SW 1271 (cell line): ENCODE measurements at places on chromosomes 4 and X.

DNA sequence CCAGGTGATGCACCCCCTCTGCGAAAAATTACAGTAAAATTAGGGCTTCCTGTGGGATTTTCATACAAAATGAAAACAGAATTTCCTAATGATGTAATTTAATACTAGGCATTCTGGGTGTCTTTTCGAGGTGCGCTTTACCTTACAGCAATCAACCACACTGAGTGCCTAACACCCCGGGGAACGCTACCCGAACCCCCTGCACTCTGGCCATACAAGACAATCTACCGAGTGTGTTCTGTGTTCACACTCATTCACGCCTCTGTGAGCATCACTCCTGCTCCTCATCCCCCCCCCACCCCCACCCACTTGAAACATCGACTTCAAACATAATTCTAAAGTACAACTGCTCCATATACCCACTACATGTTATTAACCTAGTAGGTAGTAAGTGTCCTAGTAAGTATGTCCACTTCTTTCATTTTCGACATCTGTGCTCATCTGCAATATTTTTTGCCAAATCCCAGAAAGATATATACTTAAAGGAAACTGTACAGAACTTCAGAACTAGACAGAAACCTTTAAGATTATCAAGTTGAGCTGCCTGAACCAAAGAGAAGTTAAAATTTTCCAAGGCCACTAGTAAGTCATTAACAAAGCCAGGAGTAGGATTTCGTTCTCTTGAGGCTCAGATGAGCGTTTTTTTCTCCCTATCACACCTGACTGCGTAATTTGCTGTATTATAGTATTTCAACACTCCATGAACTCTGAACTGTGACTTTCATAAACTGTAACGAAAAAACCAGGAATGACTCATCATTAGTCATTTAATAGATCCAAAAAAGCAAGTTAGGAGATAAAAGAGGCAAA lies 80.0 kb downstream of the FAT1 start:
- peak; percentile 7 for DNase-seq

DNA sequence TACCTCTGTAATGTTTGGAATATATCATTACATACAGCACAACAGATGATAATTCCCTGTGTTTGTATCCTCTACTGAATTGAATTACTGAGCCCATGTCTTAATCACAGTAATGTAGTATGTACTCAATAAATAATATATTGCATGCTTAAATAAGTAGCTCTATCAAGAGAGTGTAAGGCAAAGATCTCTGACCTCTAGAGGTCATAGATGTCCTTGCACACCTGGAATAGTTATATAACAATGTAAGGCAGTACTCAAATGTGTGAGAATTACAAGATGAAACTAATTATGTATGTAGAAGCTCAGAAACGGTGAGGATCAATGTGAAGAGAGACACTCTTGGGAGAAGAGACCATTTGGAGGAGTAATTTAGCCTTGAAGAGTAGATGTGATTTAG lies 14.3 kb upstream of the GCNA start:
- no peak for DNase-seq

DNA sequence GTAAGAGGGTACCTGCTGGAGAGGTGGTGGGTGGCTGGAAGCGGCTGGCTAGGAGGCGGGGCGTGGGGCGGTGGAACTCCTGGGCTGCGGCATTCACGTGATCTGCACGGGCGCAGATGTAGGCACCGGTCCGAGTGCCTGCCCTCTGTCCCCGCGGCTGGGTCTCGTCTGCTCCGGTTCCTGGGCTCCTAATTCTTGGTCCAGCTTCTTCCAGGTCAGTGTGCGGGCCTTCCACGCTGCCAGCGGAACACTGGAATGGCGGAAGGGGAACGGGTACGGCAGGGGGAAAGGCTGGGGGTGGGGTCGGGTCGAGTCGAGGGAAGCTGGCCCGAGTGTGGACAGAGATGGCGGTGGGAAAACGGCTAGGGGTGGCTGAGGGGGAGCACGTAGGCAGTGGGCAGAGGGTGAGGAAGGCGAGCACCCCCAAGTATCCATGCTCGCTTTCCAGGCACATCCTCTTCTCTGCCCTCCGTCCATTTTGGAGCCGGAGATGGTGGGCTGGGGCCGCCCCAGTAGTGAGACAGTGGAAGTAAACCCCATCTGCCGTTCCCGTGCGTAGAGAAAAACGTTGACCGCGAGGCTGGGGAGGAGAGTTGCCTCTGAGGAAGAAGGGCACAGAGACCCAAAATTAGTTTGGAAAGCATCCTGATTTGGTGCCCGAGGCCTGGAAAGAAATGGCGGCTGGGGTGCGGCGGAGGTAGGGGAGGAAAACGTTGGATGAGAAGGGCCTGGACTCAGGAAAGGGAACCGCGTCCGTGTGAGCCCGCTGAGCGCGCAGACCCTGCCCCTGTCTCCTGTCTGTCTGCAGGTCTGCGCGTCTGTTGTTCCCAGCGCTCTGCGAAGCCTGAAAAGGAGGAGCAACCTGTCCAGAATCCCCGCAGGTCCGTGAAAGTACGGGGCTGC lies at the start of gene TCEAL4:
Gene TCEAL4 (plus strand): TSS at position 105 of the 903 bp plus-strand sequence. CDS start 1,161 bp downstream, outside the sequence.
- DNase-seq, result peak; percentile 23

- no peak for DNase-seq
These were observed 29.0 kb upstream of the SORBS2 start for GRCh38 chr4:185840953-185841352.

GRCh38 chrX:42195506-42195905 lies 272.2 kb upstream of the CASK start:
- no peak for DNase-seq

GRCh38 chrX:43108828-43109227 lies 330.9 kb upstream of the PPP1R2C start:
- no peak for DNase-seq

DNA sequence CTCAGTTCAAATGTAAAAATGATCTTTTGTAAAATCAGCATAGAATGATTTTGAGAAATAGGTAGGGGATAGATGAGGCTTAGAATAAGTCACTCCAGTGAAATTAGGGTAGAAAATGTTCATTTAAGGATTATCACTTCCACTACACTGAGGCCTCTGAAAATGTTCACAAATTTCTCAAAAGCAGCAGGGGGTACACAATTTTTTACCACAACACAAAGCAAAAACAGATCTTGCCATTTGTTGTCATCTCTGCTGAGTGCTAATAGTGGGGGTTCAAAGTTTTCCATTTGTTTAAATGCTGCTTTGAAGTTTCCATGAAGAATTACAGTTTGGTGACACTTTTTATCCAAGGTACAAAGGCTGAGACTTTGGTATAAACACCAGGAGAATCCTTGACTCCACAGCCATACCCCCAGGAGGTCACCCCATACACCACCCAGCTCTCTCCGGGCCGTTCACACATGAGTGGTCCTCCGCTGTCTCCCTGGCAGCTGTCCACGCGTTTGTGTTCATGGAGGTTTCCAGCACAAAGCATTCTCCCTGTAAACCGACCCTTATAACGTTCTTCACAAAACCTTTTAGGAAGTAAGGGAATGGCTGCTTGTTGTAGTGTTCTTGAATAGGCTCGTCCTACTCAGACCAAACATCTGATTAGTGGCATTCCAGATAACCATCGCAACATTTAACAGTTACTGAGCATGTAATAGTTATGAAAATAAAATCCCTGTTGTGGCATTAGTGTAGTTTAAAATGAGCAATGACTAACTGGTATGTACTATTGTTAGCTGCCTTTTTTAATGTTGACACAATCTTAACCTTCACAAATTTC lies 71.0 kb downstream of the PRSS12 start:
- no peak for DNase-seq

DNA sequence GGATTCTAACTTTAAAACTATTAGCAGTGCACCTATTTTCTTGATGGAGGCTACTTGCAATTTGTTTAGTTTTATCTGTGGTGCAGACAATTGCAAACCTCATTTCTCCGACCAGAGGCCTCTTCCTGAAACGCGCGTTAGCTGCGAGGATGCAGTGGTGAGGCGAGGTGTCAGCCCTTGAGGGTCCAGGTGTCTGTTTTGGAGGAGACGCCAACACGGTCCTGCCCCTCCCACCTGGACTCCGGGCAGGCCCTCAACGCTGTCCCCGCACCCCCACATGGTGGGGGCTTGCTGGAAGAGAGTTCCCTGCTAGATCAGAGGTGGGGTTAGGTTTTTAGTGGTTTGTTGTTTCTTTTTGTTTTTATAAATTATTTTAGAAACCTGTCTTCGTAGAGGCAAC lies 34.4 kb downstream of the PCGF3 start:
- DNase-seq, result no peak

DNA sequence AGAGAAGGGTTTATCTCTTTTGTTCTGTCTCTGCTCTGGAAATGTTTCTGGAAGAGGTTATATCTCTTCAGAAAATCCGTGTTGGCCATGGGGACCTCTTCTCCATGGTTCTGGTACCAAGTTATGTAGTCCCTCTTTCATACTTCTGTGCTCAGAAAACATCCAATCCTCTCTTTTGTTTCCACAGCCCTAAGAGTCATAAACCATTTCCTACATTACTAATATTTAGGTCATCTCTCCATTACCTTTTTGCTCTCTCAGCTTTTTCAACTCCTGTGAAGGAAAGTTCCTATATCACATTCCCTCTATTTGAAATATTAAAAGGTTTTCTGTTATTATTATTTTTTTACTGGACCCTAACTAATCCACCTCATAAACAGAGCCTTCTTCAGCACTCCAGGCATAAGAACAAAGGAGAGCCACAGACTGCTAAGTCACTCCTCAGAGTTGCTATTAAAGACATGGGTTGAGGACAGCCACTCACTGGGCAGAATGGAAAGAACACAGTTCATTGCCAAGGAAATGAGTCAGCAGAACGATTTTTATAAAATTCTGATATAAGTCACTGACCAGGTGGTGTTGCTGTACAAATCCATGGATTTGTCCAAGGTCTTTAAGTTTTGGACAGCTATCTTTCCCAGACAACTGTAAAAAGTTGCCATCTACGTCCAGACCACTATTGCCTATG lies 122.4 kb upstream of the NPY2R start:
- no peak for DNase-seq

DNA sequence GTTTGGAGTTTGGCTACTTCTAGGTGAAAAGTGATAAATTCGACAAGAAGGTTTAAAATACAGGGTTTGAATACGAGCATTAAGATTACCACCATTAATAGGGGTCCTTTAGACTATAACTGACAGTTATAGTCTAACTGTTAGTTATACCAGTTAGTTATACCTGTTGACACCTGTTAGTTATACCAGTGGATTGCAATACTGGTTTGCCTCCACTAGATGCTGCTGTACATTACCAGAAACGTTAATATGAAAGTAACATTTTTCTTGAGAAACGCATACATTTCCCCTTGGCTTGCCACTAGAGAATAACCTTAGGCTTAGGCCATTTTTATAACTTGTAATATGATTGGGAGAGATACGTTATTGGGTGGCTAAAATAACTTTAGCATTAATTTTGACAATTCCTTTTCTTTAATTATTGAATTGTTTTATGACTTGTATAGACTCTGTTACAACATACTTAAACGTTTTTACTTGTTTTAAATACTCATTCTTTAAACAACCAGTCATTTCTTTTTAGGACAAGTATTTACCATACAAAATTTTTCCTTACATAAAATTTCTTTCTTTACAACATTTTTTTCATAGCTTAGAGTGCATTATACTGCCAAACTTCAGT lies 911.2 kb downstream of the FSTL5 start:
- DNase-seq, result peak; percentile 4
